Lower lobe of right lung (tissue), 2 donors: ENCODE measurements at places on chromosomes 6 and 20.

DNA sequence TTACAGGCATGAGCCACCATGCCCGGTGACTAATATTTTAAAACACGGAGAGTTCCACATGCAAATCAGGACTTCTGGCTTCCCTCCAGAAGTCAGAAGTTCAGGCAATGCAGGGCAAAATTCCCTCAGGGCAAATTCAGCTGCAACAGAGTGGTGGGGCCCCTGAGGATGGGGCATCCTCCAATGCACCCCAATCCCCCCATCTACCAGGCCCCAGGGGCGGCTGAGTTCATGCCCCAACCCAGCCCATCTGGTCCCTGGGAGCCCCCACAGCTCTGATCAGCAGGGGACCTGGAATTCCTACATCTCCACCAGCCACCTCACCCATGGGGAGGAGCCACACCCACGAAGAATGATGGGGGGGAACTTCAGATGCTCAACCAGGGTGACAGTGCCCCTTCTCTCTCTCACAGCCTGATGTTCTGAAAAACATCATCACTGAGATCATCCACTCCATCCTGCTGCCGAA is 22.6 kb downstream of the BPIFB1 start:
- no peak for DNase-seq

GRCh38 chr20:52433326-52434040 is 241.9 kb upstream of the ZFP64 start:
- no peak for DNase-seq

GRCh38 chr6:164230259-164230658 is 815.7 kb downstream of the QKI start:
- no peak for DNase-seq

DNA sequence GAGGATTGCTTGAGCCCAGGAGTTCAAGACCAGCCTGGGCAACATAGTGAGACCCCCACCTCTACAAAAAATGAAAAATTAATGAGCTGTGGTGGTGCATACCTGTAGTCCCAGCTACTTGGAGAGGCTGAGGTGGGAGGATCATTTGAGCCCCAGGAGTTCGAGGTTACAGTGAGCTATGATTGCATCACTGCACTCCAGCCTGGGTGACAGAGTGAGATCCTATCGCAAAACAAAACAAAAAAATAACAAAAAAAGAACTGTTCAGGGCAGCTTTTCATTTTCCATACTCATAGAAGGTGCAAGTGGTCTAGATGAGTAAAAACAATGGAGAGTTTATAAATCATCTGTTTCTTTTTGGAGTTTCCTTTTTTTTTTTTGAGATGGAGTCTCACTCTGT is 21.1 kb downstream of the AKAP7 start:
- DNase-seq = no peak

- no peak for DNase-seq
Observed at GRCh38 chr6:4474810-4475209, 301.4 kb upstream of the CDYL start.

DNA sequence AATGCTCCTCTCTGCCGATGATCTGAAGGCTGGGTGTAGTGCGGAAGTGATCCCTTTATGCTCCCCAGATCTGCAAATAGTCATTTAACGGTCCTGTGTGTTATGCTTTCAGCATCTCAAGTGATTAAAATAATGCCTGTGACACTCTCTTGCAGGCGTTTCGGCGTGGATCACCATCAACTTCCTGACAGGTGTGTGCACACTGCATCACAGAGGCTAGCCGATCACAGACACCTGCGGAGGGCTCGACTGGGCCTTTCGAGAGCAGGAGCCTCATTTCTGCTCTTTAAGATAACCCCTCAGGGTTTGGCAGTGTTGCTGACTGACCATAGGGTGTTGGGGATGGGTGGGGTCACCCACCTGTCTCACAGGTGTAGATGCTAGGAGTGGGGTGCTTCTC is 20.0 kb downstream of the ENTPD6 start:
- no peak for DNase-seq

GRCh38 chr20:15760001-15760621 is 813.1 kb downstream of the KIF16B start:
- no peak for DNase-seq
